ENCODE measurements at places on chromosomes 11 and 22.

GRCh38 chr11:119282495-119282894 is 34.4 kb downstream of the MCAM start:
- DNase-seq, result no peak

DNA sequence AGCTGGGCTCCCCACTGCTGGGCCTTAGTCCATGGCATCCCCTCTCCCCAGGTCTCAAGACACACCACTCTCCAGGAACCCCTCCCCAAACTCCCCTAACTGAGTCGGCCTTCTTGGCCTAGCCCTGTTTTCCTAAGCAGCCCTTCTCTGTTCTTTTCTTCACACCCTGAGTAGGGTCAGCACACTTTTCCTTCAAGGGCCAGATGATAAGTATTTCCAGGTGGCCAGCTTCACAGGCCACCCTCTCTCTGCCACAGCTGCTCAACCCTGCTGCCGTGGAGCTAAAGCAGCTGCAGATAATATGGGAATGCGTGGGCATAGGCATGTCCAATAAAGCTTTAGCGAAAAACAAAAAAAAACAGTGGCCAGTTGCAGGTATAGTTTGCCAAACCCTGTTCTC is 24.1 kb downstream of the DGCR2 start:
- no peak for DNase-seq

GRCh38 chr11:4921796-4922195 is 2.3 kb downstream of the OR51G1 start:
- DNase-seq, result no peak

GRCh38 chr11:84902445-84902844 is 724.7 kb downstream of the DLG2 start:
- DNase-seq, result no peak

- DNase-seq, result no peak
These were observed 3929.2 kb upstream of the OR11H1 start for GRCh38 chr22:11598492-11599440.

DNA sequence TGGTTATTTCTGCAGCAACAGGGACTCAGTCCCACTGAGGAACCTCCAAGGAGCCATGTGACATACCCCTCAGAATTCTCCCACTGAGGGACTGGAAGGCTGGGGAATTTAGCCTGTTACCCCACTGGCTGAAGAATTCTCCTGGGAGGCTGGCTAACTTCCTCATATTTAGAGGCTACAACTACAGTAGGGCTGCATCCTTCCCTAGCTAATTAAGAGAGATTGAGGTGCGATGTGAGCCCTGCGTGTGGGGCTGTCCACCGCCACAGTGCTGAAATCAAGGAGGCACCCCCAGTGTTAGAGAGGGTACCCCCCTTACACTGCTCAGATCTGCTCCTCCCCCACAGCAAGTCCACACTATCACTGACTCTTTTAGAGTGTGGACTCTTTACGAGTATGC is 21.1 kb downstream of the EIF3F start:
- no peak for DNase-seq

DNA sequence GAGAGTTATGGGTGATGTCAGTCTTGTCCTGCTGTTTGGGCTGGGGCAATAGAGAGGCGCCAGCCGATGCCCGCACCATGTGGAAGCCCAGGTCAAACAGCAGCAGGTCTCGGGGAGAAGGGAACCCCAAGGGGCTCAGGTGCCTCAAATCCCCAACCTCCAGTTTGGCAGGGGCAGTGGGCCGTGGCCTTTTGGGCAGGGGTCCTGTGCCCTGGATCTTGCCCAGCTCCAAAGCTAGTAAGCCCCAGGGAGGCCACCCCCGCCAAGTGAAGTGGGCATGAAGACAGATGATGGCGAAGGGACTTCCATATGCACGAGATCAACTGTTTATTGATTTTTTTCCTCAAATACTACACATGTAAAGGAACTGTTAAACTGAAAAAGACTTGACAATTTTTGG is 12.4 kb upstream of the ARFGAP3 start:
- no peak for DNase-seq

DNA sequence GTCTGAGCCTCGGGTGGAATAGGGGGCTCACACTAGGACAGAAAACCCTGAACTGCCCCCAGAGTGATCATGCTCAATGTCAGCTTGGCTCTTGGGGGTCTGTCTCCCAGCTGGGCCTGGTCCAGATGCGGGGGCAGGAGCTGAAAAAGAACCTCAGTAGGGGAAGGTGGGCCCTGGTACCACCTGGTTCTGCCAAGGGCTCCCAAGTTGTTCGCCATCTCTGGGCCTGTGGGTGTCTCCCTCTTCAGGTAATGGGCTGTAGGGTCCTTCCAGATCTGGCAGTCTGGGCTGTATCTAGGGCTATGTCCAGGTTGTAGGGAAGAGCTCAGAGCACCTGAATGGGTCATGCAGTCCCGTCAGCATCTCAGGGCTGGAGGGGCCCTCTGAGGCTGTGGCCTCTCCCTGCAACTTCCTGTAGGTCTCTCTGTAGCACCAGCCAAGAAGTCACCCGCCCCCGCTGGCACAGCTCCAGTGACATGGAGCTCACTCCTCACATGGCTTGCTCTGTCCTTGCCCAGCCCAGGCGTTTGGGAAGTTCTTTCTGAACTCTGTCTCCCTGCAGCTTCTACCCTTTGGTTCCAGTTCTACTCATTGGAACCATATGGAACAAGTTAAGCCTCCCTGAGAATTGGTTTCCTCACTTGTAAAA is 33.0 kb upstream of the SOX10 start:
- DNase-seq, result peak; percentile 38

DNA sequence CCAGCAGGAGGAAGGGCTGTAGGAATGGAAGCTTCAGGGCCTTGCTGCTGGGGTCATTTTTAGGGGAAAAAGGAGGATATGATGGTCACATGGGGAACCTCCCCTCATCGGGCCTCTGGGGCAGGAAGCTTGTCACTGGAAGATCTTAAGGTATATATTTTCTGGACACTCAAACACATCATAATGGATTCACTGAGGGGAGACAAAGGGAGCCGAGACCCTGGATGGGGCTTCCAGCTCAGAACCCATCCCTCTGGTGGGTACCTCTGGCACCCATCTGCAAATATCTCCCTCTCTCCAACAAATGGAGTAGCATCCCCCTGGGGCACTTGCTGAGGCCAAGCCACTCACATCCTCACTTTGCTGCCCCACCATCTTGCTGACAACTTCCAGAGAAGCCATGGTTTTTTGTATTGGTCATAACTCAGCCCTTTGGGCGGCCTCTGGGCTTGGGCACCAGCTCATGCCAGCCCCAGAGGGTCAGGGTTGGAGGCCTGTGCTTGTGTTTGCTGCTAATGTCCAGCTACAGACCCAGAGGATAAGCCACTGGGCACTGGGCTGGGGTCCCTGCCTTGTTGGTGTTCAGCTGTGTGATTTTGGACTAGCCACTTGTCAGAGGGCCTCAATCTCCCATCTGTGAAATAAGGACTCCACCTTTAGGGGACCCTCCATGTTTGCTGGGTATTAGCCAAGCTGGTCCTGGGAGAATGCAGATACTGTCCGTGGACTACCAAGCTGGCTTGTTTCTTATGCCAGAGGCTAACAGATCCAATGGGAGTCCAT is 14.1 kb downstream of the IL10RA start:
- DNase-seq, result no peak

DNA sequence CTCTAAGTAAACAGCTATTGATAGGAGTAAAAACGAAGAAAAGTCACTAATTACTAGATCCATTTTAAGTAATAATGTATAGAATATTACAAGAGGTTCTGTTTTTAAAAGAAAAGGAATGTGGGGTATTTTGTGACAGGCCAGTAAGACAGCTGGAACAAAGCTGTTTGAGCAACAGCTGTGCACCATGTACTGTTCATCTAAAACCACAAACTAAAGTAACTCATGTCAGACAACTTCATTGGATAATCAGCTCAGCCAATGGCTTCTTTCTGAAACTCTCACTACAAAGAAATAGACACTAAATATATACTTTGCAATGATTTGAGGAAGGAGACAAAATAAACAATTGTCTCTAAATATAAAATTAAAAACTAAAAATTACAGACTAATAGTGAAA is 16.1 kb downstream of the RRAS2 start:
- DNase-seq, result no peak

GRCh38 chr11:88569342-88569741 is 231.8 kb upstream of the CTSC start:
- DNase-seq, result no peak

DNA sequence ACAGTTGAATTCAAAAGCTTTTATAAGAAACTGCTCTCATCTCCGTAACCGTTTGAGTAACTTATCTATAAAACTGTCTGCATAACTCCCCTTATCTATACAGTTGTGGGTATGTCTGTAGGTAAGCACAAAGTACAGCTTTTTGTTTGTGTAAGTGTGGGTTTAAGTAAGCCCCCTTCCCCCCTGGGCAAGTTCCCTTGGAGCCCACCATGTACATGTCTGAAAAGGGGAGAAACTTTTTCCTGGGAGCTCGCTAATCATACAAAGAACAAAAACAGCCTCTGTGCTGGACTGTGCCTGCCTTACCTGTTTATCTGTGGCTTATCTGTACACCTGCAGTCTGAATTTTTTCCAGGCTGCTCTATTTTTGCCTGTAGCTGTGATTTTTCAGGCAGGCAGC is 36.3 kb upstream of the TMEM45B start:
- DNase-seq, result no peak

GRCh38 chr22:42791721-42792452 is 65.2 kb downstream of the ARFGAP3 start:
- DNase-seq, result no peak
